Activated CD8-positive, alpha-beta memory T cell treated with anti-CD3 and anti-CD28 coated beads for 4 hours (primary cell): ENCODE measurements at places on chromosomes 5 and 9.

GRCh38 chr9:93893194-93893593, 62.0 kb downstream of the BARX1 start:
- no peak for DNase-seq

DNA sequence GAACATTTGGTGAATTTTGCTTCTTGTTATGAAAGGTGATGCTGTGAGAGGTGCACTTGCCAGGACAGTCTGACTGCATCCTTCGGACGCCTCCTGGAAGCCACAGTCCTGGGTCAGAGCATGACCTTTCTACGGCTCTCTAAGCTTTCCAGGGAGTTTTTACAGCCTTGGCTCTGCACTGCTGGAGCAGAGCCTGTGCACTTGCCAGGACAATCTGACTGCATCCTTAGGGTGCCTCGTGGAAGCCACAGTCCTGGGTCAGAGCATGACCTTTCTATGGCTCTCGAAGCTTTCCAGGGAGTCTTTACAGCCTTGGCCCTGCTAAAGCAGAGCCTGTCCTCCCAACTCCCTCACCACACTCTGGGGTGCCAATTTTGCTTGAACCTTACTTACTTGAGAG, 49.6 kb downstream of the CCDC180 start:
- DNase-seq, result no peak

DNA sequence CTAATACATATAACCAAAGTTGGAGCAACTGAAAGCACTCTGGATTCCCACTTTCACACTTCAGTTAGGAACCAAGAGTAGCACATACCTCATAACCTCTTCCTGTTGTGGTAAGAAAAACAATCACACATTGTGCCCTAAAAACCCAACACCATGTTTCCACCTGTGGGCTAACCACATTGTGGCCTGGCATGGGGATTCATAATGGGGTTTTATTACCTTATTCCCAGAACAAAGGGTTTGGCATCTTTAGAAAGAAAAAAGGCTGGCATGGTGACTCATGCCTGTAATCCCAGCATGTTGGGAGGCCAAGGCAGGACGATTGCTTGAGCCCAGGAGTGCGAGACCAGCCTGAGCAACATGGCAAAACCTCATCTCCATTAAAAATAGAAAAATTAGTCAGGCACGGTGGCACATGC, 60.6 kb downstream of the HSD17B3 start:
- DNase-seq, result no peak

- DNase-seq, result no peak
These were observed 23.1 kb upstream of the DMRTA1 start for GRCh38 chr9:22423566-22423965.

- no peak for DNase-seq
These were observed 1210.8 kb downstream of the CDH12 start for GRCh38 chr5:21642312-21642711.

- DNase-seq, result peak; percentile 6
These were observed 1.9 kb upstream of the IL13 start for GRCh38 chr5:132655821-132656773.

DNA sequence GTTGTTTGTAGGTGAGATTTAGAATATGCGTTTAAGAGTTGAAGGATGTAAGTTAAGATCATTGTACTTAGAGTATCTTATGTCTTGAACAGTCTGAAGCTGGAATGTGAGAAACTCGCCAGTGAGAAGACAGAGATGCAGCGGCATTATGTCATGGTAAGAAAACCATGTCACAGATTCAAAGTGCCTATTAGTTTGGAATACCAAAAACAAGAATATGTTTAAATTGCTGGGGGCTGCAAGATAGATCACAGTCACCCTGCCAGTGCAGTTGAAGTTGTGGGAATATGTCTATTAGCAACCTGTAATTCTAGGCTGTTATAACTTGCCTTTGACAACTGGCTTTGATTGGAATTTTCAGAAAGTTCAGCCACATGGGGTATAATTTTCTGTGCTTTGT, 3.0 kb downstream of the TLE4 start:
- DNase-seq, result no peak

- no peak for DNase-seq
These were observed 1.7 kb downstream of the TRIO start for GRCh38 chr5:14144586-14145434.

DNA sequence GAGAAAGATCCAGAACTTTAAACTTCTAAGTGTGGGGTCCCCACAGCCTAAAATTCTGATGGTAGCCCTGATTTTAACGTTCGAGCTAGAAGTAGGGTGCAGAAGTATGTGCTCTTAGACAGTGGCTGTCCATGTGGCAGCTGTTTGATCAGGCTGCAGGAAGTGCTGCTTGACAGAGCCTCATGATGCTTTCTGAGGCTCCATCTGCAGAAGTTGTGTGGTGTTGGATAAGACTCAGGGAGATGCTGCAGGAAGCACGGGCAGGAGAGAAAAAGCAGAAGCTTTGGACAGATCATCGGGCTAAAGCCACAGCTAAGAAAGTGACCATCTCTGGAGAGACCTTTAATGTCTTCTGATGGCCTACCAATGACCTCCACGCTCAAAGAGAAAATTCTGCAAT, 8.1 kb downstream of the MTMR12 start:
- DNase-seq, result no peak

- no peak for DNase-seq
These were observed 51.4 kb downstream of the MRPL36 start for GRCh38 chr5:1748271-1748670.

- DNase-seq, result no peak
These were observed 29.9 kb downstream of the HSPA4 start for GRCh38 chr5:133081703-133082102.

DNA sequence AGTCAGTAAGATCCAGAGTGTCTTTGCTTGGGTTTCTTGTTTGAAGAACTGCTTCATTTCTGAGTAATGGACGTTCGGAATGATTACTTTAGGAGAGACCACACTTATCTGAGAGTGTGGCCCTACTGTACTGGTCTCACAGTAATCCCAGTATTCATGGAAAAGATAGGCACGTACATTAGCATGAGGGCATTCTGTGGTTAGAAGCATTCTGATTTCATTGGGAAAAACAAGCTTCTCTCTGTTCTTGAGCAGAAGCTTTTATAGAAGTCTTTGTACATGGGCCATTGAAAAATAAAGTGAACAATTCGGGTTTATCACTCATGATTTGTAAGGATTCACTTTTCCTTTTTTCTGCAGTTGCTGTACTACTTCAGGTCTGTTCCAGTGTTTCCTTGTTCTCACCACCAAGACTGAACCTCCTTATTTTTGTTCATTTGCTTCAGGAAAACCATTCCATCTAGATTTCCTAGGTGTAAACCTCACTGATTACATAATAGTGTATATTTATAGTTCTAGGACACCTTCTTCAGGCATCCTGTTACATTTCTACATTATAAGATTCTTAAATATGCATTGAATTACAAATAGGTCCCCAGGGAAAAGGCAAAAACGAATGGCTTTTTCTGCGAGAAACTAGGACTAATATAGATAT, 10.1 kb downstream of the TGFBR1 start:
- DNase-seq, result no peak

- DNase-seq, result peak; percentile 63
These were observed at the start of gene GLIPR2 for GRCh38 chr9:36136272-36136893. TSS of gene GLIPR2 (plus strand) at chr9:36136733. CDS start at chr9:36136779, 46 bp downstream.

GRCh38 chr5:16464664-16465543, 696 bp downstream of the ZNF622 start:
- no peak for DNase-seq

DNA sequence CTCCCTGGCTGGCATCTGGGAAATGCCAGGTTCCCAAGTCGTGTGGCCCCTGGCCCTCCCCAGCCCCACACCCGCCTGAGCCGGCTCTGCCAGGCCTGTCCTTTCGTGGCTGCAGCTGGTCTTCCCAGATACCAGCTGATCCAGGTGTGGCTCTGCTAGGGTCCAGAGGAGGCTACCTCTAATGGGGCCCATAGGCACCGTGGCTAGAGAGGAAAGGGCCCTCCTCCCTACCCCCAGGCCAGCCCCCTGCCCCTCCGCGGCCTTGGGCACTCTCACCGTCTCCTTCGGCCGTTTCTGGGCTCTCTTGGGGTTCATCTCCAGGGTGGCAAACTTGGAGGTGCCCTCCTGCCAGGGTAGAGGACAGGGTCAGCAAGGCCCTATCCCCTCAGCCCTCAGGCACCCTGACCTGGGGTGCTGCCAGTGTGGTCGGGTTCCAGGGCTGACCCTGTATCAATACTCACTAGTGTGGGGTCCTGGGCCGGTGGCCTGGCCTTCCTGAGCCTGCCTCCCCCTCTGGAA, 17.0 kb downstream of the RALGDS start:
- no peak for DNase-seq

GRCh38 chr5:146213210-146213826, 9.9 kb downstream of the RBM27 start:
- DNase-seq, result no peak

GRCh38 chr5:36946101-36946500, 69.5 kb downstream of the NIPBL start:
- DNase-seq, result no peak

DNA sequence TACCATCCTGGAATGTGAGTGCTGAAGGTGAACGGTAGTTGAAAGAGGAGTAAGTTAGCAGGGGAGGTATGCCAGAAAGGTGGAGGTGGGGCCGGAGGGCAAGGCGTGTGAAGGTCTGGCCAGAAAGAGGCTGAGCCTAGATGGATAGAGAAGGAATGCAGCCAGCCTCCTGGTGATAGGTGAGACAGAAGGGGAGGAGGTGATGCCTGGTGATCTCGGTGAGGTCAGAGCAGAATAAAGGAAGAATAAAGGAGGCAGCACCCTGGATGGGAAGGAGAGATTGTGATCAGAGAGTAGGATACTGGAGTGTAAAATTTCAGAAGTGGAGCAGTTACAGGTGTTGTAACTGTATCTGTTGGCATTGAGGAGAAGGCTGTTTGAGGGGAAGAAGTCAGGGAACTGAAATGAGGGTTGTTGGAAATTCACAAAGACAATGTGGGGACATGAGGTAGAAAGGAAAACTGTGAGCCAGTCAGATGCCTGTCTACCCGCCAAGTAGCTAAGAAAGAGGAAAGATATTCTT, 2.0 kb downstream of the GNG10 start:
- no peak for DNase-seq

DNA sequence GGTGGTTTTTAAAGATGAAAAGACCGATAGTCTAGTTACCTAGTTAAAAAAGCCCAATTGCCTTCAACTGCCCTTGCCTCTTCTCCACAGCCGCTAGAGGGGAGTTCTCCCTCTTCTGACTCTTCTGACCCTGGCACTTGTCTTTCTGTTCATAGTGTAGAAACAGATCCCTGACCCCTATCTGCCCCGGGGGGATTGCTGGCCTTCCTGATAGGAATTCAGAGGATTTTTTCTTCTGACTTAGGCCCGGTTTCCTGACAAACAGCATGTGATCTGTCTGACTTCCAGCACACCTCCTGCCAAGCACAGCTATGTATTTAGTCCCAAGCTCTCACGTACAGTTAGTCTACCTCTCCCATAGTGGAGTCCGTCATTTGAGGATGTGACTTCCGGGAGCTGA, 5.0 kb upstream of the TMEM268 start:
- no peak for DNase-seq

GRCh38 chr5:59266410-59266809, 627.1 kb downstream of the PDE4D start:
- DNase-seq, result no peak

- DNase-seq, result no peak
These were observed 200.3 kb downstream of the TLE1 start for GRCh38 chr9:81489046-81489445.

DNA sequence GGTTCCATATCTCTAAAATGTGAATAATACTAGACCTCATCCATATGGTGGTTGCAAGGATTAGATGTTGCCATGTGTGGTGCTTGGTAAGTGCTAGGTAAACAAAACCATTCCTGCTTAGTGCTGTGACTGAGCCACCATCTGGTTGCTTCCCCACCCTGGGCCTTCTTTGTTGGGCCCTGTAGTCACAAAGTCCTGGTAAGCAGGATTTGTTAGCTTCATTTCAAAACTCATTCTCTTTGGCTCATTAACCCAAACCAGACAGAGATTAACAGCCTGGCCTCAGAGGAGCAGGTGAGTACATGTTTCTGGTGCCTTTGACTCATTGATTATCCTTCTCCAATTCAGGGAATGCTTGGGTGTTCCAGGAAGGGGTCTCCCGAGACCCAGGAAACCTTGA, 240.2 kb downstream of the ARHGAP26 start:
- DNase-seq, result no peak

DNA sequence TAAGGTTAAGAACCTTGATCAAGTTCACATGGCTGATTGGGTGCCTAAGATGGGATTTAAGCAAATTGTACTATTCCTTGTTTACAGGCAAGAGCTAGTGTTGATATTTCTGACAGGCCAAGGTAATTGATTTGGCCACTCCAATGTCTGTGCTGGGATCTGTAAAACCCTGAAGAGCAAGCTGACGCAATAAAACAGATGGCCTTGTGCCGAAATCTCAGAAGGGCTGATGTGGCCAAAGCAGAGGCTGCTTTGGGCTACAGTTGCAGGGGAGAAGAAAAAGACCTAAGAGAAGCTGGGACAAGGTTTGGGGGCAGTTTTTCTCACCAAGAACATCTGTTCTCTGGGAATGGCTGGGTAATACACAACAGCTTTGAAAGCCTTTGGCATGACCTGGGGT, 463.2 kb upstream of the ZNF608 start:
- no peak for DNase-seq

DNA sequence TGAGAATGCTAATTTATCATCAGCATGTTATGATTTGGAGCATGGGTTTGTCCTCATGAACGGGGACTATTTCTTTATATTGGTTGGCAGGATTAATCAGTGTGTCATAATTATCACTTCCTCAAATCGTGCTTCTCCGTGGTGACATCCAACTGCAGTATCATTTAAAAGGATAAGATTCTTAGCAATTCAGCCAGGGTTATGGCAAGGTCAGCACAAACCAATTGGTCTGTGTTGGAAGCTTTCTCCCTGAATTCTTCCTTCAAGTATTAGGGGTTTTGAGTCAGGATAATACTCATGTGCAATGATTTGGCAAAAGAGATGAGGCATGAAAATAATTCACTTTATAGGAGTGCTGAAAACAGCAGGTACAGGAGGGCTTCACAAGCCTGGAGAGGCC, 5.5 kb upstream of the CAMLG start:
- DNase-seq, result no peak
